CD4-positive, alpha-beta memory T cell (primary cell): ENCODE measurements at places on chromosomes 4 and X. TPM values are rescaled to one million over a fixed set of nuclear protein-coding genes. Genes with fewer than 3 reads are reported as not detected.

Gene HSFX2
- 0.64 TPM for total RNA-seq

Gene GABRB1
- not detected for total RNA-seq

GRCh38 chr4:20992002-20992401, 291.7 kb downstream of the PACRGL start:
- no peak for DNase-seq

- no peak for DNase-seq
Measured at GRCh38 chr4:53522334-53522733, 69.0 kb downstream of the LNX1 start.

DNA sequence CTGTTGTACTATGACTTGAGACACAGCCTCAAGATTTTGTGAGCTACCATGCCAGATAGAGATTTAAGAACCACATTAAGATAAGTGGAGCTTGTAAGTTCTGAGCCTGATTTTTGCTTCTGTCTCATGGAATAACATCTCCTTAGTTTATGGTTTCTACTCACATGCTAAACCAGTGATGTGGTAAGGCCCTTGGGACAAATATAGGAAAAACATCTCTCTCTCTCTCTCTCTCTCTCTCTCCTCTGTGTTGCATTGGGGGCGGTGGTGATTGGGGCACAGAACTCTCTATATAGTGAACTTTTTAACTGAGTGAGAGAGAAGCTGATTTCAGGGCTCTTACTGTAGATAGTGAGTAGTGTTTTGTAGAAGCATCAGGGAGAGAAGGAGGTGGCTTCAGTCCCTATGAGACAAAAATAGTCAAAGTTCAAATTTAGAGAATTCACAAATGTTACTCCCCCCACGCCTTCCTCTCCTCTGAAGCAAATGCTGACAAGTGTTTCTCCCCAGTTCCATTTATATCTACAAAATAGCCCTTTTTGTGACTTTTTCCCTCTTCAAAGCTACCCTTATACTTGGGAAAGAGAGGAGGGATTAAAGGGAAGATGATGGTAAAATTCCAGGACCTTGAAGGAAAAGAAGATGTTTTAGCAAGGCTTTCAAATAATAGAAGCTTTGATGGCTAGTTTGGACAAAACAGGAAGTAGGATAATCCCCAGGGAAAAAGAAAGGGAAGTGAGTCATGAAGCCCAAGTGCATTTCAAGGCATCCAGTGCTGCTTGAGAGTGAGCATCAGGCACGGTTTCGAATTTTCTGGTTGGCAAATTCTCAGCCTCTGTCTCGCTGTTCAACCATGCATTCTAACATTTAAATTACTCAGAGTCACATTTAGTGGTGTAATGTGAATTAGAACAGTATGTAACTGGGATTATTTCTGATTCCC, 134.3 kb upstream of the AP1S2 start:
- DNase-seq, result no peak

DNA sequence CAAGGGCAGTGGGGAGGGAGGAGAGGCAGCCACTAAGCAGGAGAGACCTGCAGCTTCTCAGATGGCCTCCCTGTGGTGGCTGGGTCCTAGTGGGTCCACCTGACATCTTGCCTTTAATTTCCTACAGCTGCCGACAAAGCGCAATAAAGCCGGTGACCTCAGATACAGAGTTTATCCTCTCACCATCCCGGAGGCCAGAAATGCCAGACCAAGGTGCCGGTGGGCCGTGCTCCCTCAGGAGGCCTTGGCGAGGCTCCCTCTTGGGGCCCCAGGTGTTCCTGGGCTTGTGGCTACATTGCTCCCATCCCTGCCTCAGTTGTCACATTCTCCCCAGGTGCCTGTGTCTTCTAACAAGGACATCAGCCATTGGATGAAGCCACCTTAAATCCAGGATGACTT, 103.0 kb downstream of the ADRA2C start:
- DNase-seq, result no peak

- DNase-seq, result no peak
Measured at GRCh38 chr4:42104521-42104920, 47.9 kb downstream of the BEND4 start.

DNA sequence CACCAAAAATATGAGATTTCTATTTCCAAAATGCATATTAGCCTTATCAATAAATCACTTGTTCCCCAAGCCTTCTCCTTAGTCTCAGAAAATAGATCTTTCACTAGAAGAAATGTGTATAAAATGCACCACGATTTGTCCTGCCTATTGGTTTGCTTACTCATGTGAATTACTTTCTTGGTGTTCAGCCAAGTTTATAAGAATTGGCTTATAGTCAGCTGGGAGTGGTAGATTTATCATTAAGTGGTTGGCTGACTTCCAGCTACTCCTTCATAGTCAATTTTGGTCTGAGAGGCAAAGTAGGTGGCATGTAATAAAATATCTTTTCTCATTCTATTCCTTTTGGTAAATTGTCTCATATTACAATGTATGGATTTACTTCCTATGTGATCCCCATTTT, 1.3 kb downstream of the SULT1E1 start:
- DNase-seq, result no peak

DNA sequence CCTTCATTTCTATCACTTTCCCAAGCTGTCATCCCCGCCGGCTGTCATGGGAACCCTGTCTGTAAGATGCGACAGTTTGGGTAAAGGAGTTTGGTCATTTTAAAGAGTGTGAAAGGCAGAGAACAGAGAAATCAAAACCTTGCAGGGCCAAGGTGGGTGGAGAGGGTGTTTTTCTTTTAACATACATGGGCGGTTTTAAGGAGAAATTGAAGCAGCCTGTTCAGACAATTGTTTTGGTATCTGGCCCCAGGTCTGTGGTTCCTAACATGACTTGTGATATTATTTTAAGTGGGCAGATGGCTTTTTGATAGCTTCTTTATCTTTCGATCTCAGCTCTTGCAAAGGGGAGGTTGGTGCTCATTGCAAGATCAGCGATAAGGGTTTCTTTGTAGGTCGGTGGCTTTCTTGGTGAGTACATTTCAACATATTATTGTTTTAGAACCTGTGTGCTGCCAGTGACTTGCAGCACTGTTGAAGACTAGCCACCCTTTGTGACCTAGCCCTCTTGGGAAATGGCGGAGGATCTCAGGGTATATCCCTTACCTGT, 3.7 kb downstream of the PPP1R3F start:
- DNase-seq, result peak; percentile 80

DNA sequence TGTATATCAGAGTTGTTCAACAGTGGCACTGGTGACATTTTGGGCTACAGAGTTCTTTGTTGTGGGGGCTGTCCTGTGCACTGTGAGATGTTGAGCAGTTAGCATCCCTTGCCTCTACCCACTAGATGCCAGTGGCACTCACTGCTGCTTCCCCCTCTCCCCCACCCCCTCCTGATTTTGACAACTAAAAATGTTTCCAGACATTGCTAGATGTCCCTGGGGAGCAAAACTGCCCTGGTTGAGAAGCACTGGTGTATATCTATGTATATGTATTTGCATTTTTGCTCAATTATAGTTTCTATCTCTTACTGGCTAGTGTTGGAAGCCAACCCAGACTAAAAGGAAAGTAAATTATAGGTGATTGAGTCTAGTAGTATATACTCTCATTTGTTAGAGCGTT, 2.4 kb downstream of the TMEM131L start:
- DNase-seq, result peak; percentile 57
